ENCODE measurements at places on chromosomes 3 and 15.

- DNase-seq = no peak
Measured at GRCh38 chr15:57223887-57224286, 152.4 kb upstream of the CGNL1 start.

- peak; percentile 37 for DNase-seq
Measured at GRCh38 chr3:136802481-136802996, 16.4 kb upstream of the SLC35G2 start.

DNA sequence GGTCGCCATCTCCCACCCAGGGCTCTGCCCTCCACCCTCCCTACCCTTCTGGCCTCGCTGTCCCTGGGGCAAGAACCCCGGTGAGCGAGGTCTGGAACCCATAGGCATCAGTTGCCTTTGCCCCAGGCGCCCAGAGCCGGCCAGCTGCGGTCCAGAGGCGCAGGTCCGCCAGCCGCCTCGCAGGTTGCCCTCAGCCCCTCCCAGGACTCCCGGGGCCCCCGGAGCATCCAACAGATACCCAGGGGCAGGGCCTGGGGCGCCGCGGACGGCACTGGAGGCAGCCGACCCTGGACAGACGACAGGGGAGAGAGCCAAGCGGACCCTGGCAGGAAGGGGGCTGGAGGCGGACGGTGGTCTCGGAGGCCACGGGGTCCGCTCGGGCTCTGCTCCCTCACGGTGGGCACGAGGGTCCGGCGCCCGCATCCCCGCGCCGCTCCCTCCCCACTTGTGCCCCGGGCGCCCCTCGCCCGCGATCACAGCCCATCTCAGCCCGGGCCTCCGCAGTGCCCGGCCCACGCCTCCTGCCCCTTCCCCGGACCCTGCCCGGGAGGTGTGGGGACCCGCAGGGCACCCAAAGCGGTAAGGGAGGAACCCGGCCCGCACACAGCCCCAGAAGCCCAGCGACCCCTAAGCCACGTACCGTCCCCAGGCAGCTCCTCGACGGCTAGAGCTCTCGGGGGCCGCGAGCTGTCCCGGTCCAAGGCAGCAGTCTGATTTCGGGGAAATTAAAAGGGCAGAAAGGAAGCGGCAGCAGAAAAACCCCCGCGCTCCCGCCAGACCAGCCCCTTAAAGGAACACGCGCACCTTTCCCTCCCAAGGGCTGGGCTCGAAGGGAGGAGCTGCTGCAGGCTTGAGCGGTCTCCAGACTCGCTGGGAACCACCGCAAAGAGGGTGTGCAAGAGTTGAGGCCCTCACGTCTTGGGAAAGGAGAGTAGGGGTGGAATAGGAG is at the start of gene HAPLN3:
Gene HAPLN3 (minus strand): TSS at position 726 of the 949 bp plus-strand sequence. CDS start 8,246 bp downstream, outside the sequence.
- no peak for DNase-seq

DNA sequence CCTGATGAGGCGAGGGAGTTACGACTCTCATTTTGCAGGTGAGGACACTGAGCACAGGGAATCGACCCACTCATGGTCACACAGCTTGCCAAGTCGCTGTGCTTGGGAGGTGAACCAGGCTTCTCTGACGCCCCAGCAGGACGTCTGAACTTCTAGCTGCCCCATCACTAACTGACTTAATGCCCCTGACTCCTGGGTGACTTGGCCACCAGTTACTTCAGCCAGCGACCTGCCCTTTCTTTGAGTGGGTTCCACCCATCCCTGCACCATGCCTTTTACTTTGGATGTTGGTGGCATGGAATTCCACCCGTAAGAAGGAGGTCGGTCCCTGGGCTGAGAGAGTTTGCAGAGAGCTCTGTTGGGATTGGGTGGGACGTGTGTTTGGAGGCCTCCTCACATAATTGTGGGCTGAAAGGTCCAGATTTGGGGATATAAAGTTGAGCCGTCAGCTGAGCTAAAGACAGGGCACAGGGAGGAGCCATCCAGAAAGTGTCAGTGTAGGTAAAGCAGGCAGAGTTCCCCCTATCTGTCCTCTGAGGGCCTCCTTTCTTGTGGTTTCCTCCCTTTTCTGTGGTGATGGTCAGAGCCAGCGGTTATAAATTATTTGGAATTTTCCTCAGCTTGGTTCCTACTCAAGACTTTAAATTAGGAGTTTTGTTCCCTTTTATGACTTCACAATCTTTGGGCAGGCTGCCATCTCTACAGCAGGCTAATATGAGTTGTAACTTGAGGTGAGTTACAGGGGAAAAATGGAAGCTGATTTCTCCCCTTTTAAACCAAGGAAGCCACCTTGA is 55.0 kb downstream of the FLNB start:
- DNase-seq = peak; percentile 86

DNA sequence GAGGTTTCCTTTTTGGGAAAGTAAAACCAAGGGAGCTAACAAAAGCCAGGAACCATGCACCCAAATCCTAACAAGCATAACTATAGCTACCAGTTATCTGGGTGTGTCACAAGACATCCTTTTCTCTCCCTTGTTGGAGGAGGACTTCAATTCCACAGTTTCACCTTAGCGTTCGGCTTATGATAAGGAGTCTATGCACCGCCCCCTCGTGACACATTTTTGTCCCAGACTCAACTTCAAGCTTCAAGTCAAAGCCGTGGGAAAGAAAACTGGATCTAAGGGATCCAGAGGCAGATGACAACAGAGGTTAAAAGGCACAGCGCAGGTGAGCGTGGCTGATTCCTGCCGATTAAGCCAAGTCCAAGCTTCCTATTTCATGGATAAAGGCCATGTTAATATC is 13.9 kb upstream of the FXR1 start:
- DNase-seq = no peak

DNA sequence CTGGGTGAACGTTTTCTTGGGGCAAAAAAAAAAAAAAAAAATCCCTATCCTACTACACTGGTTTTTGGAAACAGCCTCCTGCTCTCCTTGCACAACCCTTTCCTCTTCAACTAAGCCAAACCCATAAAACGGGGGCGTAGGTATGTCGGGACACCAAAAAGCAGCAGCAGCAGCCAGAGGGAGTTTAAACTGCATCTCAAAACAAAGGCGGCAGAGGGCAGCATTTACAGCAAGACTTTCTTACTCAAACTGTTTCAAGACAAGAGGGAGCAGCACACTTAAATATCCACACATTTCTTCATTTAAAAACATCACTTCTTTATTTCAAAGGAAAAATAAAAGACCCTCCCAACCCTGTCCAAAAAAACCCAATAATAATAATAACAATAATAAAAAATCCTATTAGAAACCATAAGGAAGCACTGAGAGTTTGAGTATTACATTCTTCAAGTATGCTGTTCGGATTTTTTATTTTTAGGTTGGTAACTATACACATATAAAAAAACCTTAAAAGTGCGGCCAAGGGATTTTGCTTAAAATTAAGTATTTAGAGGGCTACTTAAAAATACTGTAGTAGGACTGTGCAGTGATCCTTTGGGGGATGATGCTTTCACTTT is 43.9 kb upstream of the PLXND1 start:
- peak; percentile 89 for DNase-seq

GRCh38 chr3:14633819-14634424 is 17.6 kb upstream of the CCDC174 start:
- peak; percentile 49 for DNase-seq

- no peak for DNase-seq
Measured at GRCh38 chr3:171548917-171549316, 88.7 kb upstream of the TNIK start.

All from AG10803 (cell line).